Amniotic epithelial cell (primary cell): ENCODE measurements at places on chromosomes 2 and 18.

DNA sequence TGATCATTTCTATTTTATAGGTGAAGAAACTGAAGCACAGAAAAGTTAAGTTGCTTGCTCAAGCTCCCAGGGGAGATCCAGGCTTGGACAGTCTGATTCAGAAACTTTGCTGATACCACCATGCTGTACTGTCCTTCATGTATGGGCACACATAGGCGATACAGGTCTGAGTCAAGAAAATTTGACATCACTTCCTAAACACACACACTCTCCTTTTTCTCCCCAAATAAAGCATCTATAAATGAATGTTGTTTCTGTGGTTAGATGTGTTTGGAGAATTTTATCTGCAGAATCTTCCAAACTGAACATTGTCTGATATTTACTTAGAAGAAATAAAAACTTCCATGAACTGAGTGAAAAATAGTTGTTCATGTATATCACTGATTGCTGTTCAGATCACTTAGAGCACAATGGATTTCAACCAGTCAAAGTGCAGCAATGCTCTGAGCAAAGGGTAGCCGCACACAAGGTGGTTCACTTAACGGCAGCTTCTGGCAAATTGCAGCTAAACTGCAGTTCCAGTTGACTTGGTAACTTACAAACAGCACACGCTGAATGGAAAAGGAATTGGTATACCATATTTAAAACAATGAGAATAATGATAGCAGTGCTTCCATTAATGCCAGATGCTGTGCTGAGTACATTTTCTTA, 10.0 kb upstream of the AGFG1 start:
- DNase-seq: no peak

DNA sequence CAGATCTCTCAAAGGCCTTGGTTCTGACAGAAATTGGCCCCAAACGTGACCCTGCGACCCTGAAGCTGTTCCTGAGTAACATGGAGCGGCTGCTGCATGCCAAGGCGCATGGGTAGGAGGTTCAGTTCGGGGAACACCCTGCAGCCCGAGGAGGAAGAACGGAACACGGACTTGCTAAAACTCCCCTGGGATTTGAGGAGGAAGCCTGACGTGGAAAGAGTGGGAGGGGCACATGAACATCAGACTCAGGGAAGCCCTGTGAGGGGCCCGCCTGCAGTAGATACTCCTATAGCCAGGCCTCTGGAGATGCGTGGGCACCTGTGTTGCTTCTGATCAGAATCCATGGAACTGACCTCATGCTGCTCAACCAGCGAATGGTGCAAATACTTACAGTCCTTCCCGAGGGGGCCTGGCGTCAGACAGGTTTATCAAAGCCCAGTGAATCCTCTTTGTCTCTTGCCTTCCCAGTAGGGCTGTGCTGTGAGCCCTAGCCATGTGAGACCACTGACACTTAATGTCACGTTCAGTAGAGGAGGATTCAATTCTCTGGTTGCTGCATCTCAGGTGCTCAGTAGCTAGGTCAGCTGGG, 46.8 kb downstream of the IMPA2 start:
- DNase-seq: no peak

DNA sequence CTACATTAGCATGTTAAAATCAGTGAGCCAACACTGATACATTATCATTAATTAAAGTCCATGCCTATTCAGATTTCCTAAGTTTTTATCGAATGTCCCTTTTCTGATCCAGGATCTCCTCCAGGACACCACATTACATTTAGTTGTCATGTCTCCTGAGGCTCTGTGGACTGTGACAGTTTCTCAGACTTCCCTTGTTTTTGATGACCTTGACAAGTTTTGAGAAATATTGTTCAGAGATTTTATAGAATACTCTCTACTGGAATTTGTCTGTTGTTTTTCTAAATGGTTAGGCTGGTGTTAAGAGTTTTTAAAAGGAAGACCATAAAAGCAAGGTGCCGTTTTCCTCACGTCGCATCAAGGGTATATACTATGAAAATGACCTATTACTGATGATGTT, 16.3 kb upstream of the MAPRE3 start:
- no peak for DNase-seq

DNA sequence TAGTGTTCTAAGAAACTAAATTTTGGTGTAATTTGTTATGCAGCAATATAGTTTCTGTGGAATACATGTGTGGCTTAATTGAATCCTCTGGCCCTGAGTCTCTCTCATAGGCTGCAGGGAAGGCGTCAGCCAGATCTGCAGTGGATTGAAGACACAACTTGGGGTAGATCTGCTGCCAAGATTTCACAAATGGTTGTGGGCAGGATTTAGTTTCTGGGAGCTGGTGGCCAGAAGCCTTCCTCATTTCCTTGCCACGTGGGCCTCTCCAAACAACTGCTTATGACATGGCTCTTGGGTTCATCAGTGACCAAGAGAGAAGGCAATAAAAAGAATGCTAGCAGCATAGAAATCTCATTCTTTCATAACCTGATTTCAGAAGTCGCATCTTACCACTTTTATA, 28.2 kb downstream of the CCDC102B start:
- no peak for DNase-seq

- DNase-seq: no peak
Measured at GRCh38 chr2:237448626-237449025, 34.7 kb upstream of the COL6A3 start.
